ENCODE measurements at places on chromosomes 1 and 21.

GRCh38 chr1:19864570-19865160 is 17.5 kb upstream of the OTUD3 start:
- no peak for DNase-seq

DNA sequence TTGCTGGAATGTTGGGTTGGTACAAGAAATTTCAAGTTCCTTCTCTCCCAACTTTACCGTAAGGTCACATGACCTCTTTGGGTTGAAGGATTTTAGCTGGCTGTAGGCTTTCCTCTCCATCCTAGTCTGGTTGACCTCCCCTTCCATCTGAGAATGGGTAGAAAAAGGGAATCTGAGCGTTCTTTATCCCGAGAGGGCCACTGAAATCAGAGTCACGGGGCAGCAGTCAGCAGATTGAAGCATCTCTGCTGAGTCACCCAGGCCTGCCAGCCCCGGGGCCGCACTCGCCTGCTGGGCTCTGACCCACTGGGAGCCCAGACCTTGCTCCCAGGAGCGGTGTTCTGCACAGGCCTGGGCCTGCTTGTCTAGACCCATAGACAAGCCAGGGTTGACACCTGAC is 31.0 kb downstream of the TMCC2 start:
- no peak for DNase-seq

- DNase-seq: no peak
Observed at GRCh38 chr1:168656485-168656884, 72.5 kb downstream of the DPT start.

GRCh38 chr21:31531967-31532366 is 127.5 kb upstream of the SOD1 start:
- DNase-seq: no peak

GRCh38 chr1:61241411-61241838 is 159.1 kb downstream of the NFIA start:
- DNase-seq: no peak

DNA sequence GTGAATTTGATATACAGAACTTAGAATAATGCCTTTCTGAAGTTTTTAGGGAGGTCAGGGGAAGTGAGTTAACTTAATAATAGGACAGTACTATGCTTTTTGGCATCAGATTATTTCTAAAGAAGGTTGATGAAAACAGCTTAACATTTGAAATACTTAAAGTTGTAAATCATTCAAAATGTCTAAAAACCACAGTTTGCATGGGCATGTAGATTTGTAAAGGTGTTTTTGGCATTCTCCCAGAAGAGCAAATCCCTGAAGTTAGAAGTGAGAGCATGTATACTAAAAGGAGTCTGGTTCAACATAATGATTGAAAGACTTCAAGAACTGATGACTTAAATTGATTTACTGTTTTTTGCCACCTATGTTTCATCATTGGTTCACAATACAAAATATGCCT is 6.7 kb downstream of the DR1 start:
- no peak for DNase-seq

- DNase-seq: no peak
Observed at GRCh38 chr1:229892515-229893117, 174.4 kb upstream of the GALNT2 start.

DNA sequence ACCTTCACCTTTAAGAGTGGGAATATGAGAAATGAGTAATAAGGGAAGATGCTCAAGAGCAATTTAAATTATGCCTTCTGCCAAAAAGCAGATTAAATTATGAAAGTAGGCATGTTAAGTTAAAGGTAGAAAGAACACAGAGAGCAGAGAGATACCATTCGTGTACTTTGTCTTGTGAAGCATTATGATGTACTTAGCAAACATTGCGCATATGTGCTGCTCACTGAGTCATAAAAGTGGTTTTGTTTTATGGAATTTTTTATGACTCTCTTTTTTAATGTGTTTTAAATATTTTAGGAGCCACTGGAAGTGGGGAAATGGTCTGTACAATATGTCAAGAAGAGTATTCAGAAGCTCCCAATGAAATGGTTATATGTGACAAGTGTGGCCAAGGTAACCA is 35.3 kb downstream of the MTF2 start:
- DNase-seq: no peak

GRCh38 chr1:243850202-243850451 is at the start of gene AKT3:
Gene AKT3, minus strand, starts transcription at chr1:243850243. Its CDS starts 7,073 bp downstream, at chr1:243843170.
- no peak for DNase-seq

- peak; percentile 78 for DNase-seq
Observed at GRCh38 chr1:186775881-186776560, 52.7 kb upstream of the PLA2G4A start.

DNA sequence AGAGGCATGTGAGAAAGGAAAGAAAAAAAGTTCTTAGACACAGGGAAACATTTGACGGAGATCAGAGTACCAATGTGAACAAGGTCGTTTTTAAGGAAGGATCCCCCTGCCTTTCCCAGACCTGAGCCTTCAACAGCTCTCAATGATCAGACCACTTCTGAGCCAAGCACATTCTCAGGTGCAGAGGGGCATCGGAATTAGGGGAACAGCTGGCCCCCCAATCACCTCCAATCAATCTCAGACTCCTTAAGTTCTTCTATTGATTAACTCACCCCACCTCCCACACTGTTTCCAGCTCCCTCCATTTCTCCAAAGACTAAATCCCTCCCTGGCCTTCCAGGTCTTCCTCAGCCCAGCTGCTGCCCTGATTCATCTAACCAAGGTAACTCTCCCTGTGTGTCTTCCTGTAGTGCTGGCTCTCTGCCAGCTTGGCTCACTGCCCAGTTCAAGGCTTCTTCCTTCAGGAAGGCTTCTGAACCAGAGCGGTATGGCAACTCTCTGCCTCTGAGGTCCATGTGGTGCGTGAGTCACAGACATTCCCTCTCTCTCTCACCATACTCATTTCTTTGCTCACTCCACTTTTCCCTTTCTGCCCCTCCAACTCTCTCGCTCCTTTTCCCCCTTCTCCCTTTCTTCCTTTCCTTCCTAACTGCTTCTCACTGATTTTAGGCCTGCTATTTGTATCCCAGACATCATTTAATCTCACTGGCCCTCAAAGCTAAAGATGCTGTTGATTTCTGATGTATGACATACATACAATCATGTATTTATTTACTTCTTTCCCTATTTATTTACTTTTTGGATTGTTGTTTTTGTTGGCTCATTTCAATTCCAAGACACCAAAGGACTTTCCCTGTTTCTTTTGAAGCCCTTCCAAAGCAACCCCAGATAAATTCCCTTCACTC is 18.1 kb downstream of the CFAP45 start:
- DNase-seq: no peak

DNA sequence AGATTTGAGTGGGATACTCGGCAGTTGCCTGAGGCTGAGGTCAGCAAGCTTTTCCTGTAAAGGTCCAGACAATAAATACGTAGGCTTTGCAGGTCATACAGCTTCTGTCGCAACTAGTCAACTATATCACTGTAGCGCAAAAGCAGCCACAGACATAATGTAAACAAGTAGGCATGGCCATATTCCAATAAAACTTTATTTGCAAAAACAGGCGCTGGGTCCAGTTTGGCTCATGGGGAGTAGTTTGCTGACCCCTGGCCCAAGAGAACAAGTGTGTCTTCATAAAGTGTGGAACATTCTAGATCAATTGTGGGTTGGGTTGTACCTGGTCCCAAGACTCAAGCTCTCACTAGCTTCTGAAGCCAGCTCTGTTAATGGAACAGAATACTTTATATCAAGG is 78.8 kb downstream of the MIS18A start:
- no peak for DNase-seq

- no peak for DNase-seq
Observed at GRCh38 chr1:161706482-161707347, at the start of gene FCRLA. Gene FCRLA, plus strand, starts transcription at chr1:161707229. Its CDS starts 36 bp downstream, at chr1:161707265.

DNA sequence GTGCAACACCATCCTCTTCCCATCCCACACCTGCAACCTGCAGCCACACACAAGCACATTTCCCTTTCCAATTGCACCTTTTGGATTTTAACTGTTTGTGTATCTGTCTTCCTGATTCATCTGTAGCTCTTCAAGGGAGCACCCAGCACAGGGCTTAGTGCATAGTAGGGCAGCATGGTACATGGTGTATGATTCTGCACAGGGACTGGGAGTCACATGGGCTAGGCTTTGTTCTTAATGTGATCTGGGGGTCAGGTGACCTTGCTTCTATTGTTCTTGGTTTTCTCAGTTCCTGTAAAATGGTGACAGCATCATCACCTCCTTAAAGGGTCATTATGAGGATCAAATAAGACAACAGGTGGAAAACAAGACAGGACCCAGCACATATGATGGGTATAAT is 419.3 kb downstream of the MATN1 start:
- DNase-seq: no peak

GRCh38 chr1:42745851-42746250 is 5.8 kb upstream of the CLDN19 start:
- no peak for DNase-seq

GRCh38 chr1:53326598-53327181 is 1.2 kb downstream of the LRP8 start:
- no peak for DNase-seq

GRCh38 chr21:25776440-25776839 is 41.7 kb downstream of the GABPA start:
- no peak for DNase-seq

Data from T-helper 2 cell (primary cell).